Stimulated activated CD4-positive, alpha-beta T cell treated with anti-CD3 and anti-CD28 coated beads, Interleukin-12 subunit alpha, Interleukin-12 subunit beta, amount 100 ng/mL, for 4 hours (primary cell): ENCODE measurements at places on chromosomes 6 and 20.

DNA sequence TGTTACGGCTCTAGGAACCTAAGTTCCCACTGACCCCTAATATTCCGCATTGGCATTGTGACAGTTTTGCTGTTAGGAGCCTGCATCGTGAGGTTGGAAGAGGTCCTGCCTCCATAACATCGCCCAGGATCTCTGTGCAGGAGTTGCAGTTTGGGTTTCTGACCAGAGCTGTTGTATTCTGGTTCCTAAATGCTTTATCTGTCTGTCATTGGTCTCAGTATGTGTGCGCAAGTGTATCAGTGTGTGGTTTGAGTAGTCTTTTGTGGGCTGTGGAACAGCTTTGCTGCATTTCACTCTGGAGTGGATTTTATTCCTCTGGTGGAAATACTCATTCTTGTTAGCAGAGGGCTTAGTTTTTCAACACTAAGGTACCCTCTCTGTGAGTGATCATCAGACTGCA, 95.6 kb downstream of the CDYL start:
- DNase-seq = no peak

- no peak for DNase-seq
These were observed 37.3 kb downstream of the PYGB start for GRCh38 chr20:25285091-25285647.

DNA sequence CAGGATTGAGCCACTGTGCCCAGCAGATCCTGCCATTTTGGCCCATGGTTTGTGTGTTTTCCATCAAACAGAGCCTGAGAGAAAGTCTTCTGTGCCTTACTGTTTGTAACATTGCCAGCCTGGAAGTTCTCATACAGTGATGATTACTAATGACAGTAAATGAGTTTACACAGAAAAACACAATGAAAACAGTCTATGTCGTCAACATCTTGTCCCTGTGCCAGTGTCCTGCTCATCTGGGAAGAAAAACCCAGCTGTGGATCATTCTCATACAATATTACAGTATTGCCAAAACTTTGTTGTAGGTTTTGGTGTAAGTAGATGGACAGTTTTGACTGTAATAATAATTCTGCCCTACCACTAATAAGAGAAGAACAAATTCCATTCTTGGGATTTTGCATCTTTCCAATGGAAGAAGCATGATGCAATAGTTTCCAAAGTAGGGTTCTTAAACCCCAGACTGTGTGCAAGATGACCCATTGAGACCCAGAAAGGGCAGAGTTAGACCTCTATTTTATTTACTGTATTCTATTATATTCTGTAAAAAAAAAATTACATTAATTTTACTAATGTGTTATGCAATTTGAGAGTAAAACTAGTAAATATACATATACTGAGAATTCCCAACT, 135.0 kb upstream of the JARID2 start:
- no peak for DNase-seq

DNA sequence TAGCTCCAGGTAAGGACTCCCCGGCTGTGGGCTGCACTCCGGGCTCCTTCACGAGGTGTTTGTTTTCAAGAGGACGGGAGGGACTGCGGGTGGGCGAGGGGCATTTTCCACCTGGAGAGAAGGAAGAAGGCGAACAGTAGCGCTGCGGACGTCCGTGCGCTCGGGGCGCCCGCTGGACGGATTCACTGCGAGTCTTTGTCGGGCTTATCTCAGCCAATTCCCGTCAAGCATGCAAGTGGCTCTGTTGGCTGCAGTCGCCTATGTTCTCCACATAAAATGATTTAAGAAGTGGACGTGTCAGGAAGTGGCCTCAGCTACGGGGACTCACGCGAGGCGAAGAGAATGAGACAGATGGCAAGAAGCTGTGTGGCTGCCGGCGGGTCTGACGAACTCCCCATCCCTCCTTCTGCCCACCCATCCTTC, 332 bp downstream of the GRIK2 start:
- DNase-seq = no peak

GRCh38 chr6:12069891-12070529, 57.9 kb downstream of the HIVEP1 start:
- DNase-seq = no peak

- no peak for DNase-seq
These were observed 1.4 kb downstream of the SENP6 start for GRCh38 chr6:75603106-75603420.

DNA sequence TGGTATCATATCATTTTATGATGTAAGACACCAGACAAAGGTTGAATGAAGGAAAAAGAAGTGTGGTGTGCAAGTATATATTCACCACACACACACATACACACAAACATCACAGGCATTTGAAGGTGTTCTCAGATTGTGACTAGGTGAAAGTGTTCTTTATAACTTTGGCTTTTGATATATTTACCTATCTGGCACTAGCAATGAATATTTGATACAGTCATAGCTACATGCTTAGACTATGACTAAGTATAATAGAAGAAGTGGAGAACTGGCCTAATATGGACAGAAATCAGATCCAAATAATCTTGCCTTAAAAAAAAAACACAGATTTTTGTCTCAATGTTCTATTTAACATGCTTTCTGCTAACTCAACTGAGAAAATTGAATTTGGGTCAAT, 809.9 kb downstream of the KIF16B start:
- no peak for DNase-seq

GRCh38 chr6:168030908-168031307, 33.4 kb downstream of the KIF25 start:
- no peak for DNase-seq

- DNase-seq = no peak
These were observed 96.3 kb downstream of the LYRM2 start for GRCh38 chr6:89542081-89542857.

DNA sequence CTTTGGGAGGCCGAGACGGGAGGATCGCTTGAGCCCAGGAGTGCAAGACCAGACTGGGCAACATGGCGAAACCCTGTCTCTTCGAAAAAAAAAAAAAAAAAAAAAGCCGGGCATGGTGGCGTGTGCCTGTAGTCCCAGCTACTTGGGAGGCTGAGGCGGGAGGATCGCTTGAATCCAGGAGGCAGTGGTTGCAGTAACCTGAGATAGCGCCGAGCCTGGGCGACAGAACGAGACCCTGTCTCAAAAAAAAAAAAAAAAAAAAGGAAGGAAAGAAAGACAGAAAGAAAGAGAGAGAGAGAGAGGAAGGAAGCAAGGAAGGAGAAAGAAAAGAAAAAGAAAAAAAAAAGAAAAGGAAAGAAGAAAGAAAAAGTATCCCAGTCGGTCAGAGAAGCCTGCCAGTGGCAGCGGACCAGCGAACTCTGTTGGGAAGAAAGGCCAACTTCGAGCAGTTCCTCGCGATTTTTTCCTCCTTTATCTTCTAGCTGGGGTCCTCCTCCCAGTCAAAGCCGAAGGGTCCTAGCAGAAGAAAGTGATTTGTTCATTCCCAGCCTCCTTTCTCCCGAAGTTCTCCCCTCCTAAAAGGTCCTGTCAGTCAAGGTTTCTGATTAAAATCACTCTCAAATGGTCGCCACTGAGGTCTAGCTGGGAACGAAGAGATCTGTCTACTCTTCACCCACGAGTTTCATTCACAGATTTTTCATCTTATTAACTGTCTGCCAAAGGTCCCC, 2.4 kb upstream of the SYCP2L start:
- no peak for DNase-seq

DNA sequence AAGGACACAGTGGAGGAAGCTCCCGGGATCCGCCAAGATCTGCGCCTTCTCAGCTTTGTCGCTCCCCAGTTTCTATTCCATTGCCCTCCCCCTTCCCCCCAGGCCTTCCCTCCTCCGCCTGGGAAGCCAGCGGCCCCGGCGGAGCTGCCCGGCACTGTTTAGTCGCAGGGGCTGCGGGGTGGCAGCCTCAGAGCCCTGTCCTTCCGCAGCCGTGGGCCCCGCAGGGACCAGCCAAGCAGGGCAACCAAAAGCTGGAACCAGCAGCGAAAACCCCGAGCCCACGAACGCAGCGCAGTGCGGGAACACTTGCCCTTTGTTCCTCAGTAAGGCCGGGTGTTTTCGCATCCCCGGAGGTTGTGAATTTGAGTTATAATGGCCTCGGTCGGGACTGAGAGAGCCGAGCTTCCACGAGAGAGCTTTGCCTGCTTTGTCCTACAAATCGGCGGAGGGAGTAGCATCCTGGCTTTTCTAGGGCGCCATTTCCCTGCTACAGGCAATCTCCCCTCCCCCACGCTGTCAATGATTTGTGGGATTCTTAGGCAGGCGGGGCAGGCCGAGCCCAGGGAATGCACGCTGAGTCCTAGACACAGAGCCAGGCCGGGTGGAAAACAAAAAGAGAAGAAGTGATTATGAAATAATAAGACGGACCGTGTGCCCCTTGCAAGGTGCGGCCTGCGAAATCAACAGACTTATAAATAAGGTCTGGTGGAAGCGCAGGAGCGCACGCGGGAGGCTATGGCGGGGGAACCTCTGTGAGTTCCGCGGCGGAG, 4.0 kb upstream of the TUBB2B start:
- DNase-seq = no peak

- no peak for DNase-seq
These were observed 26.6 kb downstream of the PREX1 start for GRCh38 chr20:48801197-48801596.

- no peak for DNase-seq
These were observed 58.3 kb downstream of the SERAC1 start for GRCh38 chr6:158109748-158110147.

GRCh38 chr6:52929321-52930164, 20.0 kb upstream of the GSTA3 start:
- no peak for DNase-seq

GRCh38 chr6:152124429-152125074, 317.1 kb downstream of the ESR1 start:
- DNase-seq = no peak

DNA sequence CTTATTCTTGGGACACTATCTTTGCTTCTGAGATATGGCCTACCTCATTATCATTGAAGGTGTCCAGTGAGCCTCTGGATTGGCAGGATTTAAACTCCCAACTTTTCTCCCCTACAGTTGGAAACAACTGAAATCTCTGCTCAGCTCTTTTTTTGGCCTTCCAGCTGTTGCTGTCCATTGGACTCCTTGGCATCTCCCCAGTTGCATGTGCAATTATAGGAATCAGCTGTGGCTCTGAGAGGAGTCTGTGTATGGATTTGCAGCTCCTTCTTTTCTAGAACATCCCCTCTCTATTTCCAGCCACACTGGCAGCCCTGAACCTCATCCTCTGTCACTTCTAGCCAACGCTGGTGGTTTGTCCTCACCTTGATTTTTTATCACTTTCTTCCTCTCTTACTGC, 21.2 kb downstream of the RAB22A start:
- no peak for DNase-seq

GRCh38 chr6:30163090-30163917, at the start of gene TRIM15:
TSS of gene TRIM15 (plus strand) at chr6:30163546. CDS start at chr6:30163685, 139 bp downstream.
- DNase-seq = peak; percentile 49

DNA sequence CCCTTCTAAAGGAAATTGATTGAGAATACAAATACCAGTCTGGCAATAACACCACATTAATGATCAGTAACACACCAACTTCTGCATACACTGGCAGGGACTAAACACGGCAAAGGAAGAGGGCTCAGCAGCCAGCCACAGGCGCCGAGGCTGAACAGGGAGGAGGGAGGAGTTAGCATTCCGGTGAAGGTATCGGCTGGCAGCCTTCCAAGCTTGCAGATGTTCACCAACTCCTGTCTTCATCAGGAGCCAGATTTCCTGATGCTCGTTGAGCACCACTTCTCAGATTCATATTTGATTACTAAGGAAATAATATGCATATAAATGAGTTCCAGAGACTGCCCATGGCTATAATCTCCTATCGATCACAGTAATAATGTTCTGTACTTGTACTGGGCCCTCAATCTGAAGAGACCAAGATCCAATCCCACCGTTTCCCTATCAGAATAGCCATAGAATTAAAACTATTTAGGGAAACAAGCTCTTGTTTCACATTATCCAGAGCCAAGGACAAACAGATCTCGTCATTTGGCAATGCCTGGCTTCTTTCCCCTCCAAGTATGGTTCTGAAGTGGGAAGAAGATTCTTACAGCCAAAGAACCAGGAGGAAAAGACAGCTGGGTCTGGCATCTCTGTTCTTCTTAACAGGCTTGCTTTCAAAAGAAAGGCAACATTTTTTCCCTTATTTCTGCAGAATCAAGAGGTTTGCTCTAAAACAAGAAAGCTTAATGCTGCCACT, 42.2 kb downstream of the GFOD1 start:
- no peak for DNase-seq

- DNase-seq = no peak
These were observed 7.8 kb upstream of the CCR6 start for GRCh38 chr6:167115054-167115453.

GRCh38 chr6:74181471-74181870, 485.5 kb downstream of the CD109 start:
- DNase-seq = no peak

DNA sequence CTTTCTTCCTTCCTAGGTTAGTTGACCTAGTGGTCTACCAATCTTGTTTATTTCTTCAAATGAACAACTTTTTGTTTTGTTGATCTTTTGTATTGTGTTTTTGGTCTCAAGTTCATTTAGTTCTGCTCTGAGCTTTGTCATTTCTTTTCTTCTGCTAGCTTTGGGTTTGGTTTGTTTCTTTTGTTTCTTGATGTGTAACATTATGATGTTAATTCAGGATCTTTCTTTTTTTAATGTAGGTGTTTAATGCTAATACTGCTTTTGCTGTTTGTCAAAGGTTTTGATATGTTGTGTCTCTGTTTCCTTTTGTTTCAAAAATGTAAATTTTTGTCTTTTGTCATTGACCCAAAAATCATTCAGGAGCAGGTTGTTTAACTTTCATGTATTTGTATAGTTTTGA, 65.7 kb downstream of the ZC2HC1B start:
- no peak for DNase-seq

DNA sequence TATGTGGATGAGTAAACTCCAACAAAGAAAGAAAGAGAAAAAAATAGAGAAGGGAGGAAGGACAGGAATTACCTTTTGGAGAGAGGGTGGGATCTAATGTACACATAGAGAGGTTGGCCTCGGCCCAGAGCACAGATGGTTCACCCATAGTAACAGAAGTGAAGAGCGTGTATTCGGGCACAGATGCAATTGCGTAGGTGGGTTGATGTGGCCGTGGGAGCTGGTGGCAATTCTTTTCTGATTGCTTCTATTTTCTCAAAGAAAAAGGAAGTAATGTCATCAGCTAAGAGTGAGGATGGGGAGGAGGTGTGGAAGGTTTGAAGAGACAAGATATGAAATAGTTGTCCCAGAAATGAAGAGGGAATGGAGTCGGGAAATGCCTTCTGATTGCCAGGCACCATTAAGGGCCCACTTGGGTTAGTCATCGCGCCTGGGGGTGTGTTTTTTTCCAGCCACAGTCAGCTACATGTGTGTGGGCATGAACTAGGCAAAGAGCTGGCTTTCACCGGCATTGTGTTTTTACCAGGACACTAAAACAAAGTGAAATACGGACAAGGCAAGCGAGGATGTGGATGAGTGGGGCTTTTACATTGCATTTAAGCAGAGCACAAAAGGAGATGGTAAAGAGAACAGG, 158.7 kb downstream of the SYNE1 start:
- no peak for DNase-seq
